ENCODE measurements at places on chromosomes 2 and 18.

- no peak for DNase-seq
Measured at GRCh38 chr2:235737396-235737795, 243.6 kb downstream of the AGAP1 start.

GRCh38 chr18:25736516-25736915 lies 353.9 kb downstream of the SS18 start:
- DNase-seq: peak; percentile 8

DNA sequence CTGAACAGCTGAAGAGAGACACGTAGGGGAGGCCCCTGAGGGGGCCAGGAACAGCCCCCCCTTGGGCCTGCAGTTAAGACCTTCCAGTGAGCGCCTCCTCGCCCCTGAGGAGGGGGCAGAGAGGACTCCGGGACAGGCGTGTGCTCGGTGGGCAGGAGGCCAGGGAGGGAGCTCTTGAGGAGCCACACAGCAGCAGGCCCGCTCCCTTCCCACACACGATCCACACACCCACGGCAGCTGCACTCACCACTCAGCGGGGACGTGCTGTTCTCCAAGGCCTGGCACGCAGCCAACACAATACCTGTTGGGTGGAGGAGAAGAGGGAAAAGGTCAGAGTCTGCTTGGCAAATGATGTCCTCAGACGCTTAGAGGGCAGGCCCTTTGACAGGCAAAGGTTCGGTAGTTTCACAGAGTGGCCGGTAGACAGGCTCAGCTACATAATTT lies 39.0 kb downstream of the TGFA start:
- no peak for DNase-seq

GRCh38 chr2:146363731-146364130 lies 1481.1 kb upstream of the ACVR2A start:
- DNase-seq: no peak

- no peak for DNase-seq
Measured at GRCh38 chr2:23327887-23328286, 57.1 kb upstream of the KLHL29 start.

GRCh38 chr2:231099918-231100317 lies 24.9 kb downstream of the HTR2B start:
- DNase-seq: no peak
